ENCODE measurements at places on chromosomes 1 and 21. TPM values are rescaled to one million over a fixed set of nuclear protein-coding genes. Genes with fewer than 3 reads are reported as not detected.

GRCh38 chr21:42538479-42539275, 25.0 kb downstream of the SLC37A1 start:
- DNase-seq, result no peak

EYA3 gene
- polyA plus RNA-seq, result 16.6 TPM

DNA sequence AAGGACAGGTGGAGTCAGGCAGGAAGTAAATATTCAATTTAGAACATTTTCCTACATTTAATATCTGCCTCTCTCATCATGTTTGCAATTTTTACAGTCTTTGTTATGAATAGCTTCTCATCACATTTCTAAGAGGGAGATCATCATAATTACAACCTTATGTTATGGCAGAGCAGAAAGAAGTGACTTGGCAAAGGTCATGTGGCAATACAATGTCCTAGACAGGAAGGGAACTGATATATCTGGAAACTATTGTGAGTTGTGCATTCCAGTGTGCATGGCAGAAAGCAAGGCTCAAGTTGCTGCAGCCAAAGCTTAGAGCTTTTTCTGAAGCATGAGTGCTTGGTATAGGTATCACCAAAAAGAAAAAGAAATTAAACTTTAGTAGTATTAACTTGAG, 43.8 kb upstream of the PRRX1 start:
- DNase-seq, result peak; percentile 44

- DNase-seq, result no peak
Measured at GRCh38 chr1:176858433-176858916, 306.0 kb downstream of the ASTN1 start.

DNA sequence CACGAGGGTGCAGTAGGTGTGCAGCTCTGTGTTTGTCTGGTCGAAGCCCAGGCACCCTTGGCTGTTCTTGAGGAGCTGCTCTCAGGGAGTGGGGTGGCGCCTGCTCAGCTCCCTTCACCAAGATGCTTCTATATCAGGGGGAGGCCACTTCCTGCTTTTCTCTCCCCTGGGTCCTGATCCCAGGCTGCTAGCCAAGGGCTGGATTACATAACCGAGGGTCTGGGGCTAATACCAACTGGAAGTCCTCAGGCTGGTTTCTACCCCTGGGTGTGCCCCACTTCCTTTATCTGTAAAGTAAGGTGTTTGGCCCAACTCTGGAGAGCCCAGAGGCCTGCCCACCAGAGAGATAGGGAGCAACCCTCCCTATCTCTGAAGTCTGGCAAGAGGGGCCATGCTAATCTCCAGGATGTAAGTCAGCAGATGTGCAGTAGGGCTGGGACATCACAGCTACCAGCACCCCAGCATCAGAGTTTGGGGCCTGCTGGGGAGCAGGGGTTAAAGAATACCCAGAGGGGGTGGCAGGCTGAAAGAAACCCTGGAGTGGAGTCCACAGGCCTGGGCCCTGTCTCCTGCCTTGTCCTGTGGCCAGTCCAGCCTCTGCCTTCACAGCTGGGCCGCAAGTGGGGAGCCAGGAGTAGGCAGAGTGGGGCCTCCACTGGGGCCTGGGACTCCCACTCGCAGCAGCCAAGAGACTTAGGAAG, 2.1 kb downstream of the SELENBP1 start:
- peak; percentile 59 for DNase-seq

- peak; percentile 55 for DNase-seq
Measured at GRCh38 chr1:21586846-21587601, 77.8 kb downstream of the ALPL start.

KRTAP20-2 gene
- not detected for polyA plus RNA-seq

STYXL2 gene
- 99.4 TPM for polyA plus RNA-seq

GRCh38 chr1:150005606-150006005, 4.9 kb downstream of the OTUD7B start:
- no peak for DNase-seq

KIF14 gene
- 4.0 TPM for polyA plus RNA-seq

GRCh38 chr1:23593556-23594148, 34.4 kb upstream of the ID3 start:
- peak; percentile 46 for DNase-seq

- peak; percentile 62 for DNase-seq
Measured at GRCh38 chr1:24052220-24052619, 59.7 kb downstream of the MYOM3 start.

TNFRSF4 gene
- 1.5 TPM for polyA plus RNA-seq

- DNase-seq, result peak; percentile 56
Measured at GRCh38 chr1:230141021-230141648, 74.1 kb downstream of the GALNT2 start.

PCAT6 gene
- 2.8 TPM for polyA plus RNA-seq

GRCh38 chr1:112905395-112906149, 50.4 kb downstream of the SLC16A1 start:
- DNase-seq, result peak; percentile 62

CELA3A gene
- not detected for polyA plus RNA-seq

PCSK9 gene
- 6.6 TPM for polyA plus RNA-seq

DNA sequence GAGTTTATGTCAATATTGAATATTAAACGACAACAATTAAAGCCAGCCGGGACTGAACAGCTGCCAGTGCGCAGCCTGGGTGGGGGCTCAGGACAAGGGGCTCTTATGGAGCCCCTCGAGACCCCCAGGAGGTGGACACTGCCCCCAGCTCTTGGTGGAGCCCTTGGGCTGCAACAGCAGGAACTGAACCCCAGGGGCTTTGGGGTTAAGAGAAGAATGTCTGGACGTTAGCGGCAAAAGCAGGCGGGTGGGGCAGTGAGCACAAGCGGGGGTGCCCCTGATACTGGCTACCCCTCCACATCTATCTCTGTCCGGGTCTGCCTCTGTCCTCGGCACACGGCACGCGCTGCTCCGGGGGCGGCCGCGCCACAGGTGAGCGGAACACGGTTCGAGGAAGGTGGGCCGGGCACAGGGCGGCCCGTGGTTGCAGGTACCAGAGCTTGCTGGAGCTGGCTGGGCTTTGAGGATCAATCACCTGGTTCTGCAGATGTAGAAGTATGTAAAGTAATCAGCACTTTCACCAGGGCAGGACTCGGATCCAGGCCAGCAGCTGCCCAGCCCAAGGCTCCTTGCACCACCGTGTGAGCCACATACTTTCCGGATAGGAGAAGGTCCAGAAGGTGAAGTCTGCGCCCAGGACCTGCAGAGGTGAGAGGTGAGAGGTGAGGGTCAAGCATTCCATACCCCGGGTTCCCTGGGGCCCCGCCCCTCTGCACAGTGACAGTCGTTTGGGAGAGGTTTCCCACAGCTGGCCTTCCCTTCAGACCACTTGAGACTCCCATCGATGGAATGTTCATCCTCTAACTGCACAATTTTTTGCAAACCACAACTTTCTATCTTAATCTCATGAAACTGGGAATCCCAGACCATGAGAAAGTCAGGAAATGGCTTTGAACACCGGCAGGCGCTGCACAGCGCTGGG, 12.4 kb upstream of the POFUT2 start:
- no peak for DNase-seq

DNA sequence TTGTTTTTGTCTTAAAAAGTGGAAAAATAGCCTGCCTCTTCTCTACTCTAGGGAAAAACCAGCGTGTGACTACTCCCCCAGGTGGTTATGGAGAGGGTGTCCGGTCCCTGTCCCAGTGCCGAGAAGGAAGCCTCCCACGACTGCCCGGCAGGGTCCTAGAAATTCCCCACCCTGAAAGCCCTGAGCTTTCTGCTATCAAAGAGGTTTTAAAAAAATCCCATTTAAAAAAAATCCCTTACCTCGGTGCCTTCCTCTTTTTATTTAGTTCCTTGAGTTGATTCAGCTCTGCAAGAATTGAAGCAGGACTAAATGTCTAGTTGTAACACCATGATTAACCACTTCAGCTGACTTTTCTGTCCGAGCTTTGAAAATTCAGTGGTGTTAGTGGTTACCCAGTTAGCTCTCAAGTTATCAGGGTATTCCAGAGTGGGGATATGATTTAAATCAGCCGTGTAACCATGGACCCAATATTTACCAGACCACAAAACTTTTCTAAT, 35.0 kb upstream of the TDRD10 start:
- DNase-seq, result no peak

DNA sequence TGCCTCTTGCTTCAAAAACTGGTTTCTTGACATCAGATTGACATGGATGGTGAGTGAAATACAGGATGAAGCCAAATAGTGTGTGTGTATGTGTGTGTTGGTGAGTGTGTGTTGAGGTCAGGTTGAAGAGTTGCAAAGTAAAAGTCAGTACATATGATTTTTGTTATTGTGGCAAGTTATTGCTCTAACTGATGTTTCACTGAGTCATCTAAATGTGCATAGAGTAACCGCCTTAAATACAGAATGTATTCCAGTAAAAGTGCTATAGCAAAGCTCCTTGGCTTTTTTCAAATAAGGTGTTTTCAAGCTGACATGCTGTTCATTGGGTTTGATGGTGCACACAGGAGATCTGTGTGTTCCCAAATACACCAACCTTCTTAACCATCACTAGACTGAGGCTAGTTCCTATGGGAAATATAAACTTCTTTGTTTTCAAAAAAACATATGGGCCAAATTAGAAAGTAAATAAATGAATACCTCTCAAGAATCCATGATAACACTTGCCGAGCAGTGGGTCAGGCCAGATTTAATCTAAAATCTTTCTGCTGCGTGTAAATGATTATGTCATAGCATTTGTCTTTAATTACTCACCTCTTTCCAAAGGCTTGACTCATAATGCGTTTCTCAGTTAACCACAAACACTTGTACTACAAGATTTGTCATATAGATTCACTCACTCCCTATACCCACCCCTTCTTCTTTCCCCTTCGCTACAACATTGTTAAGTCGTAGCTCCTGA, 151.1 kb downstream of the LYPLAL1 start:
- DNase-seq, result no peak

GRCh38 chr1:19112891-19113696, 97.0 kb downstream of the UBR4 start:
- DNase-seq, result no peak

- no peak for DNase-seq
Measured at GRCh38 chr1:84291882-84292655, 9.4 kb upstream of the SAMD13 start.

YBX1 gene
- 1,154 TPM for polyA plus RNA-seq

S100A7A gene
- not detected for polyA plus RNA-seq

GRCh38 chr1:240237305-240237721, 145.6 kb downstream of the FMN2 start:
- DNase-seq, result no peak

DNA sequence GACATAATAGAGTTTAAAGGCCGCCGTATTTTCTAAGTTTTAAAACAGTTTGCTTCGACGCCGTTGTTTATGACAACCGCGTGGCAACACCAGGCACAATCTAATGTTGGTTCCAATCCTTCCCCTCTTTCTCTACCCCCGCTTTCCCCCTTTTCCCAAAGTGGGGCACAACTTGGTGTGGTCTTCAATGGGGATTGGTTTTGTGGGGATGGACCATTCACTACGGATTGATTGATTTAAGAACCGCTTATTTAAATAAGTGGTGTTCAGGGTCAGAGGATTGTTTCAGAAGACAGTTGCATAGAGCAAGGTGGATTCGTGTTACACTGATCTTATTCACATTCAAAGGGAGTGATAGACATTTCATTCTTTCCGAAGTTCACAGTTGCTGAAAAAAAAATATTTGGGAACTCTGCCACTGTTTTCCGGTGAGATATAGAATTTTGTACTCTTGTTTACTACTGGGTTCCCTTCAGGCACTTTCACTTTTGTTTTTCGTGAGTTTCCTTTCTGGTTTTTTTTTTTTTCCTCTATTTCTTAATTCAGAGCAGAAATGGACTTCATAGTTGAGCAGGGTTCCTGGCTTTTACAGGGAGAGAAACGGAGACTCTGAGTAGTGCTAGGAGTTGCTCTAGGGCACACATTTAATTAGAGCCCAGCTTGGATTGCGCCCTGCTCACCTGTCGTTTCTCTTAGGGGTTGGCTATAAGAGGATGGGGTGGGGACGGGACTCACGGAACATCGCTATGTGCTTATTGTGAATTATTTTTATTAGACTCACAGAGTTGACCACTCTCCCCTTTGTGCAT, 79.6 kb upstream of the AK4 start:
- peak; percentile 82 for DNase-seq

TGFB2 gene
- 52.0 TPM for polyA plus RNA-seq

DNA sequence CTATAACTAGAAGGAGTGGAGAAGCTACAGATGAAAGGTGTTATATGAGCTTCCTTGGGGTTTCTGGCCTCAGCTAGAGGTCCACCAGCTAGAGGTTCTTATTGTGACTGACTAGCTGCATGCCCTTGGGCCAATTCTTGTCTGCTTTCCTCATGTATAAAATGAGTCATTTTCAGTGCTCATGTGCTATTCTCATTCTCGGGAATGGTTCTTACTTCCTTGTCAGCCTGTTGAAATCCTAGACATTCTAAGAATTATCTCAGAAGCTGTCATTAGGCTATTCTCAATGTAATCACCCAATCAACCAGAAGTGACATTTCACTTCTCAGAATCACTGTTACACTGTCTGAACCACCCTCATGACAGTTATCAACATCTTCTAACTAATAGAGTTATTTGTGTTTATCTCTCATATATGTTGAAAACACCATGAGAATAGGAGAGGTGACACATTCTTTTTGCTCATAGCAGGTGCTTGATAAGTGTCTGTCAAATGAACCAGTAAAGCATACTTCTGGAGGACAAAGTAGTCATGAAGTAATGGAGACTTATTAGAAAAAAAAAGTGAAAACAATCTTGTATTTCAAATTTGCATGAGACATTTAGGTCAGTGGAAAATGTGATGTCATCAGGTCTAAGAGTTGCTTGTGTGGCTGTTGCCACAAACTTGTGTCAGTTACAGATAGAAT, 122.8 kb upstream of the IVNS1ABP start:
- peak; percentile 68 for DNase-seq

GRCh38 chr1:20367116-20367585, 76.5 kb downstream of the VWA5B1 start:
- peak; percentile 66 for DNase-seq

GRCh38 chr1:22780696-22781095, 70.1 kb downstream of the EPHB2 start:
- no peak for DNase-seq

- no peak for DNase-seq
Measured at GRCh38 chr1:208691012-208691411, 446.8 kb upstream of the PLXNA2 start.

- DNase-seq, result no peak
Measured at GRCh38 chr1:6440198-6441126, 15.9 kb downstream of the ESPN start.

GRCh38 chr1:208029381-208030287, 118.7 kb upstream of the CD34 start:
- DNase-seq, result peak; percentile 96

LINGO4 gene
- 0.42 TPM for polyA plus RNA-seq

S100B gene
- 66.2 TPM for polyA plus RNA-seq

DNA sequence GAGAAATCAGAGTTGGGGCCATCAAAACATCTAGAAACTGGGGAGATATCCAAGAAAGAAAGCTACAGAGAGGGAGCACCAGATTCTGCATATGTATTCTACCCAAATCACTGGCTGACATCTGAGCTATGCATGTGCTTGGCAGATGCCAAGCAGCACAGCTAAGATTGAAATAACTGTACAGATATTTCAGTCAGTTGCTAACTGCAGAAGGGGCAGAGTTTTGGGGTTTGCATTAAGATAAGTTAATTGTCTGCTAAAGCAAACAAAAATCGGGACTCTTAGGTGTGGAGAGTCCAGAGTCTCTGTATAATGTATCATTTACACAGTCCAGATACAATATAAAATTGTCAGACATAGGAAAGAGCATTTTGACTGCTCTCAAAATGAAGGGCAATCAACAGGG, 437.1 kb downstream of the PTBP2 start:
- peak; percentile 42 for DNase-seq

Data from muscle of leg (tissue), 16 donors.